NCI-H187 treated with DMSO at 0.1 percent for 48 hours (cell line): ENCODE measurements at places on chromosomes 2 and 18.

DNA sequence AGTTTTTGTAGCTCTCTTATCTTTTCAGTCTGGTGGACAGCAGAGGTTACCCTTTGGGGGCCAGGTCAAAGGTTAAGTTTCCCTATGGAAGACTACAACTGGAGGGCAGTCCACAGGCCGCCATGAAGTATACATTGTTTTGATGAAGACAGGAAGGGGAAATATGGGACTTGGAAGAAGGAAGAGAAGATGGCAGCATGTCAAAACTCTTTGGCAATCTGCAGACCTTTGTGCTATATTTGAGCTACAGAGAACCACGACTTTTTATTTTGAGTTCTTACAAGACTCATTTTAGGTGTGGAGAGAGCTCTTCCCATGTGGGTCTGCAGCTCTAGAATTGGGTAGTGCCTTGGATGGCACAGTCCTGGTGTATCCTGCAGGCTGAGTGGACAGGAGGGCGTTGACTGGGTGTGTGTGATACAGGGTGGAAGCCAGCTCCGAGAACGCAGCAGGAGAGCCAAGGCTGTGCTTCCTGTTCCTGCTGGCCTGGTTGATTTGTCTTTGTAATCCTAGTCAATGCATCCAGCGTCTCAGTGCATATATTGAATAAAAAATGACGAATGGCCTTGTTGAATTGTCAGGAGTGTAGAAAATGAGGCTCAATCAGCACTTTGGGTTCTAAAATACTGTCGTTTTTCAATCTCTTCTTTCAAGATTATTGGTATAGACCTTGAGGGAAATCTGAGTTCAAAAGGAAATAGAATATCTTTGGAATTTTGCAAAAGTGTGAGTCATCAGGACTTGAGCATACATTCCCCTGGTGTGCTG lies 11.5 kb downstream of the ITGA6 start:
- DNase-seq = no peak

GRCh38 chr18:3599861-3600260 lies 149.9 kb downstream of the TGIF1 start:
- DNase-seq = no peak

- DNase-seq = no peak
Observed at GRCh38 chr2:161873707-161874106, 200.3 kb downstream of the DPP4 start.

DNA sequence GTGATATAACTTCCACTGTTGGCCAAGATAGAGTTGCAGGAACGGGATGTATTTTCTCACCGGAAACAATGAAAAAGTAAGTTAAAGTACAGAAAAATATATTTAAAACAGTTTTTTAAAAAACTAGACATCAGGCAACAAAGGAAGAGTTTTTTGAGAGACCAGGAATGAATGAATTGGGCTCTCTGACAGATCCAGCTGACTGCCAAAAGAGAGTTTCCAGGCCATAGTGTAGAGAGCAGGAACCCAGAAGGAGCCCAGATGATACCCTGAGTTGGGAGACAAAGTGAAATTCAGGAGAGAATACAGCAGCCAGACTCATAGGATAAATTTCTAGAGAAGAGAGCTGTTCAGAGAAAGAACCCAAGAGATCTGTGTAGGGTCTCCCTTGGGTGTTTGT lies 362.6 kb upstream of the SMIM21 start:
- DNase-seq = no peak

DNA sequence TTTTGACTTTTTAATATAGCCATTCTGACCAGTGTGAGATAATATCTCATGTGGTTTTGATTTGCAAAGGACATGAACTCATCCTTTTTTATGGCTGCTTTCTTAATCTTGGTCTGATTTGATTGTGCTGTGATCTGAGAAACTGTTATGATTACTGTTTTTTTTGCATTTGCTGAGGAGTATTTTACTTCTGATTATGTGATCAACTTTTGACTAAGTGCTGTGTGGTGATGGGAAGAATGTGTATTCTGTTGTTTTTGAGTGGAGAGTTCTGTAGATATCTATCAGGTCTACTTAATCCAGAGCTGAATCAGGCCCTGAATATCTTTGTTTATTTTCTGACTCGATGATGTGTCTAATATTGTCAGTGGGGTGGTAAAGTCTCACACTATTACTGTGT lies 16.8 kb downstream of the SP140L start:
- no peak for DNase-seq

DNA sequence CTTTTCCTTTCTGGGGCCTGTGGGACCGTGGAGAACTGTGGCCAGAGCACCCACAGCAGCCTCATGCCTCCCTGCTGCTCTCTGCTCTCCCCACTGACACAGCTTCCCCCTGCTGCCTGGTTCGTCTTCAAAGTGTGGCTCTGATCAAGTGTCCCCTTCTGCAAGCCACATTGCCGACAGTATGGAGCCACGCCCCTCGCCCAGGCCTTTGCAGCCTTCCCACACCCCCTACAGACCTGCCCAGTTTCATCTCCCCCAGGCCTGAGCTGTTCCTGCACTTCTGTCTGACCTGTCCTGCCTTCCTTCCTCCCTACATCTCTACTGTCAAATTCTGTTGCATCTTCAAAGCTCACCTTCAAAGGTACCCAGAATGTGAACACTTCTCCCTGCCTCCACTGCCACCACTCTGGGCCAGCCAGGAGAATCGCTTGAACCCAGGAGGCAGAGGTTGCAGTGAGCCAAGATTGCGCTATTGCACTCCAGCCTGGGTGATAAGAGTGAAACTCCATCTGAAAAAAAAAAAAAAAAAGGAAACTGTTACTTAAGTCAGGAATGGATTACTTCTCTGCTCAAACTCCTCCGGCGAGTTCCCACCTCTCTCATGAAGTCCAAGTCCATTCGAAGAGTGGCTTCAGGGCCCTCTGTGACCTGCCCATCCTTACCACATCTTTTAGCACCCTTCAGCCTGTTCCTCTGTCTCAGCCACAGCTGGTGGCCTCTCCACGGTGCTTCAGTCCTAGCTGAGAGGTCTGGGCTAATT lies 29.0 kb upstream of the CATIP start:
- DNase-seq = no peak

GRCh38 chr2:45342-46130 lies 769 bp downstream of the FAM110C start:
- DNase-seq = no peak
